ENCODE measurements at places on chromosomes 2 and 18.

- no peak for DNase-seq
Measured at GRCh38 chr18:14976736-14977430, 228.9 kb downstream of the ANKRD30B start.

DNA sequence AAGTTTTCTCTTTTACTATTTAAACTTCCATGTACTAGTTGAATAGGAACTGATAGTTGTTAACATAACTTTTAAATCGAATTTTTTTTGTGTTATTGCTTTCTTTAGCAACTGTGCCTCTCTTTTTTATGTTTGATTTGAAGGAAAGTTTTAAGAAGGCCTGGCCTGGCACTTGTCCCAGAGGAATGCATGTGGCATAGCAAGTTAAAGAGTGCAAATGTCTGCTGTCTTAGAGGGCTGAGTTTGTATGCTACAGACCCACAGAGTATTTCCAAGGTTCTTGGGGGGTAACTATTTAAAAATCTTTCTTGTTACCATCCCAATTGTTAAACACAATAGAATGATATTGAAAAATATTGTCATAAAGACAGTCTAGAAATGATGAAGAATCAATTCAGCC is 47.0 kb downstream of the MTCL1 start:
- no peak for DNase-seq

GRCh38 chr2:148796735-148797512 is 78.1 kb upstream of the KIF5C start:
- DNase-seq: no peak

DNA sequence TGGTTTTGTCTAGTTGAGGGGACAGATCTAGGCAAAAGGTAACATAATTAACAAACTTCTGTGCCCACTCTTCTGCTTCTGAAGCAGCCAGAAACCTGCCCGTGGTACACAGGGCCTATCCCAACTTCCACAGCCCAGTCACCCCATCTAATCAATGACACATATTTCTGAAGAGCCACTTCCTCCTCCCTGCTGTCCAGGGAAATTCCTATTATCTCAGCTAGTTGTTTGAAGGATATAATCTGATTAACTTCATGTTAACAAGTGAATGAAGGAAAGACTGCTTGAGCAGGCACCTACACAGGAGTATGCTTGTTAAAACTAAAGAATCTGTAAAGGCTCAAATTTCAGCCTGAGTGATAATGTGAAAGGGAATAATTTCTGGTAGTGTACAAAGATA is 61.4 kb downstream of the CCDC148 start:
- no peak for DNase-seq

GRCh38 chr2:60489289-60489688 is 64.2 kb downstream of the BCL11A start:
- DNase-seq: no peak

DNA sequence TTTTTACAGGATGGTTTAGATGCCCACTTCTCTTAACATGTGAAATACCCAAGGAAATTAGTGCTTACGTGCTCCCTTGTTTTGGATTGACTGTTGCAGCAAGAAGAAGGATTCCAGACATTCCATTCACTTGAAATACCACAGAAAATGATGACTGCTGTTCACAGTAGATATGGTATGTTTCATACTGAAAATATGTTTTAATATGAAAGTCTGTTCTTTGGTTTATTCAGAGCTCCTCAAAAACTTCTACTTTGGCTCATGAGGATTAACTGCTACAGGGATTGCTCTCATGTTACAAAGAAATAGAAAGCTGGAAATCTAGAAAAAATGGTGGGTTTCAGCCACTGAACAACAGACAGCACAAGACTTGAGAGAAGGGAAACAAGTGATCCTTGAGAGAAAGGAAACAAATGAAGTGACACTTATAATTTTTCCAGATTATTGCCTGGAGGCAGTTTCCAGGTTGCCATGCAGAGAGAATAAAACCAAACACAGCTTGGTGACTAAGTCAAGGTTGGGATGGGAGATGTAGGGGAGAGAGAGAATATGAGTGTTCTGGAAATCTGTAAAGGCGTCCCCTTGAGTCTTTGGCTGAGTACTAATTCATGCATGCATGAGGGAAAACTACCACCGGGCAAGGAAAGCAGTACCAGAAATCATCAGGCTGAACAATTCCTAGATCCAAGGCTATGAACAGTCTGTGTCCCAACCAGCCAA is 348.1 kb downstream of the CLIP4 start:
- DNase-seq: no peak

DNA sequence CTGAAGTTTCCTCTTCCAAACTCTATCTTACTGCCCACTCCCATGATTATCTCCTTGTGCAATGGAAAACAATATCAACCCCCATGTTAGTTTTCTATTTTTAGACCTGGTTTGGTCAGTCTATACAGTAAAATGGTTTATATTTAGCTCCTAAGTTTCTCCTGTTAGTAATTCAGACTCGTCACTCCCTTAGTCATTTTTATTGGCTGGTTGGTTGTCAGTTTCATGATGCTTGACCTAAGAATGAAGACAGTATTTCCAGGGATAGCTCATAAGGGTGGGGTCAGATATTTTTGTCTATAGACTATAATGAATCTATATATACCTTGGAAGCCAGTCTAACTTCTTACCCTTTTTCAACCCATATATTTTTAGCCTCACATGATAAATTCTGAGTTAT is 61.4 kb upstream of the NEUROD1 start:
- no peak for DNase-seq

GRCh38 chr2:109126501-109126860 is 2.5 kb upstream of the SH3RF3 start:
- DNase-seq: no peak

- DNase-seq: no peak
Measured at GRCh38 chr2:116200086-116200485, 1614.4 kb upstream of the DDX18 start.
